Stimulated activated memory B cell treated with anti-CD40 and anti-IgM and Interleukin-4, amounts not matched to agents 10 μg/mL and 1 μg/mL and 100 μg/mL, for 72 hours (primary cell): ENCODE measurements at places on chromosomes 3 and 15.

- H3K27me3 ChIP-seq, result no peaks in the 10 kb centered on the region
- peaks cover 55% of the 10 kb centered on the region for H3K4me1 ChIP-seq
- H3K27ac ChIP-seq, result peak overlapping the region; percentile 78
- no peaks in the 10 kb centered on the region for H3K36me3 ChIP-seq
- ATAC-seq, result no peak
Measured at GRCh38 chr15:31470756-31471155, 144.1 kb downstream of the KLF13 start.

DNA sequence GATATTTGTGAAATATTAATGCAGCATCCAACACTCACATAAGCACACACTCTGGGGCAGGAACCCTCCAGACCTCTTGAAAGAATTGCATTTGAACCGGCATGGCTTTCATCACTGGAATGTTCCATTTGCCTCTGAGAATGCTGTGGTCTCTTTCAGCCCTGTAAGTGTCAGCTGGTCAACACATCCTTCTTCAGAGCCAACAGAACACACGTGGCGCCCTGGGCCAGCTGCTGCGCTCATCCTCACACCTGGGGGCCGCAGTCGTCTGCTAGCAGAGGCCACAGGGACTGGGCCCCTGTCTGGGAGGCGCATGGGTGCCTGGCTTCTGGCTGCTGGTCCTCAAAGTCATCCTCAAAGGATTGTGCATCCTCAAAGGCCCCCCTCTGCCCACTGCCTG lies 71.4 kb upstream of the HERC1 start:
- H3K4me3 ChIP-seq, result no peak overlapping the region
- no peaks in the 10 kb centered on the region for H3K27me3 ChIP-seq
- no peak overlapping the region for H3K27ac ChIP-seq
- H3K36me3 ChIP-seq, result no peaks in the 10 kb centered on the region
- no peak for ATAC-seq

GRCh38 chr3:142366434-142366833 lies 81.4 kb downstream of the XRN1 start:
- H3K27ac ChIP-seq, result no peak overlapping the region
- ATAC-seq, result no peak
- H3K36me3 ChIP-seq, result peaks cover 40% of the 10 kb centered on the region
- no peaks in the 10 kb centered on the region for H3K27me3 ChIP-seq
- no peak overlapping the region for H3K4me3 ChIP-seq
- H3K4me1 ChIP-seq, result peaks cover under 1% of the 10 kb centered on the region

DNA sequence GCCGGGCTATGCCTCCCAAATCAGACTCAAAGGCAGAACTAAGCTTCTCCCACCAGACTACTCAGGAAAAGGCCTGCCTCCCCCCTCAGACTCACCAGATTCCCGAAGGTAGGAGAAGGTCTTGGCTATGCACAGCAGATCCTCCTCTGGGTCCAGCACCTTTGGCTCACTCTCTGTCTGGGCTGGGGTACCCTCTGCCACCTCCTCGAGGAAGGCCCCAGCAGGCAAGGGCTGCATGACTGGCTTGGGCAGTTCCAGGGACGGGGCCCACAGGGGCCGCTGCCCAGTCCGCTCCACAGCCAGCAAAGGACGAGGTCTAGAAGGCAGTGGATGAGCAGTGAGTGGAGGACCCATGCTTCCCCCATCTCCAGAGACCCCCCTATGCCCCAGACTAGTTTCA lies 3.3 kb downstream of the CISH start:
- H3K36me3 ChIP-seq, result peaks cover 77% of the 10 kb centered on the region
- peaks cover 73% of the 10 kb centered on the region for H3K4me1 ChIP-seq
- H3K27me3 ChIP-seq, result no peaks in the 10 kb centered on the region
- peak overlapping the region; percentile 79 for H3K4me3 ChIP-seq

DNA sequence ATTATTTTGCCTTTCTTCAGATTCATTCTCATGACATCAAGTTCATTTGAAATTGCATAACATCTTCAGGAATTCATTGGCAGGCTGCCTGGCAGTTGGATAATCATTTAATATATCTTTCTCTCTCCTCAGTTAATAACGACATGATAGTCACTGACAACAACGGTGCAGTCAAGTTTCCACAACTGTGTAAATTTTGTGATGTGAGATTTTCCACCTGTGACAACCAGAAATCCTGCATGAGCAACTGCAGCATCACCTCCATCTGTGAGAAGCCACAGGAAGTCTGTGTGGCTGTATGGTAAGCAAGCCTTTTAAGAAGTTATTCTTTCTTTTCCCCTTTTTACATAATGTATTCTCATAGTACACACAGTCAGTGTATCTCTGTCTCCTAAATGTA lies 38.2 kb downstream of the TGFBR2 start:
- ATAC-seq, result peak; percentile 77
- H3K27me3 ChIP-seq, result no peaks in the 10 kb centered on the region
- peak overlapping the region; percentile 50 for H3K4me3 ChIP-seq
- H3K4me1 ChIP-seq, result peaks cover 87% of the 10 kb centered on the region
- H3K27ac ChIP-seq, result peak overlapping the region; percentile 90

- H3K27ac ChIP-seq, result peak overlapping the region; percentile 54
- H3K4me1 ChIP-seq, result no peaks in the 10 kb centered on the region
- no peak for ATAC-seq
- H3K36me3 ChIP-seq, result peaks cover 31% of the 10 kb centered on the region
- H3K27me3 ChIP-seq, result no peaks in the 10 kb centered on the region
- H3K4me3 ChIP-seq, result no peak overlapping the region
Measured at GRCh38 chr3:57659004-57659673, 33.7 kb downstream of the DENND6A start.

DNA sequence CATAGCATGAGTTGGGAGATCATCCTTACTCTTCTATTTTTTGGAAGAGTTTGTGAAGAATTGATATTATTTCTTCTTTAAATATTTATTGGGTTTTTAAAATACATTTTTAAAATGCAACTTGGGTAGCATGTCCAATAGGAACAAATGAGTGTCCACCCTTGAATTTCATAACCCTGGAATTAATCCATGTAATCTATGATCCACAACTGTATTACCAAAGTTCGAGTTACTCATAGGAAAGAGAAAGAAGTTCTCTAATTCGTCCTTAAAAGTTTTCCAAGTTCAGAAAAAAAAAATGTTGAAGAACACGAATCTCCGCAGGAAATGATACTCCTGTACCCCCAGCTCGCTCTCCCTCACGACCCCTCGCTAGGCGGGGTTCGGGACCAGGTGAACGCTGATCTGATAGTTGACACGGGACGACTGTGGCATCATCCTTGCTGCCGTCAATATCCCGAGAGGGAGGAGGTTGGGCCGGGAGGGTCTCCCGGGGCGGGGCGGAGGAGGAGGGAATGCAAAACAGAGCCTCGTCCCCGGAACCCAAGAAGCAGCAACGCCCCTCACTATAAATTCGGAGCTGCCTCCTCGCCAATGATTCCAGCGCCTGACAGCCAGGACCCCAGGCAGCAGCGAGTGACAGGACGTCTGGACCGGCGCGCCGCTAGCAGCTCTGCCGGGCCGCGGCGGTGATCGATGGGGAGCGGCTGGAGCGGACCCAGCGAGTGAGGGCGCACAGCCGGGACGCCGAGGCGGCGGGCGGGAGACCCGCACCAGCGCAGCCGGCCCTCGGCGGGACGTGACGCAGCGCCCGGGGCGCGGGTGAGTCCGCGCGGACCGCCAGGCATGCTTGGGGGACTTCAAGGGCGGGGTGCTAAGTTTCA lies at the start of gene AGTR1:
Gene AGTR1 (plus strand): TSS at position 598 of the 884 bp plus-strand sequence. CDS start 43,133 bp downstream, outside the sequence.
- H3K4me1 ChIP-seq, result no peaks in the 10 kb centered on the region
- H3K4me3 ChIP-seq, result no peak within 1 kb of the TSS
- H3K27ac ChIP-seq, result no peak within 1 kb of the TSS
- H3K27me3 ChIP-seq, result peaks cover 21% of the 10 kb centered on the region
- ATAC-seq, result no peak

DNA sequence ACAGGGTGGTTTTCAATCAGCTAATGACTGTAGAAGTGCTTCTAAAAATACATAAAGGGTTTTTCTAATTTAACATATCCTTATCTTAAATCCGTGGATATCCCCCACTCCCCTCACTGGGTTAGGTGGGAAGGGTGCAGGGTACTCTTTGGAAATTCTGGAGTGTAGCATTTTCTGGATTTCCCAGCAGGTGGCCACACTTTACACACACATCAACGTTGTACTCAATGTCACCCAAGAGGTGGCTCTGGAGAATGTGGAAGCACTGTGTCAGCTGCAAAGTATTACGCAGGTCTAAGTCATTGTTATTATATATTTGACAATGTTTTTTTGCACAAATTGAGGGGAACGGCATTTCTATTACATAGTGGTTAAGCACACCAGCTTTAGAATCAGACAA lies 168.8 kb downstream of the CHDH start:
- no peak for ATAC-seq
- H3K27ac ChIP-seq, result no peak overlapping the region
- H3K4me1 ChIP-seq, result no peaks in the 10 kb centered on the region

DNA sequence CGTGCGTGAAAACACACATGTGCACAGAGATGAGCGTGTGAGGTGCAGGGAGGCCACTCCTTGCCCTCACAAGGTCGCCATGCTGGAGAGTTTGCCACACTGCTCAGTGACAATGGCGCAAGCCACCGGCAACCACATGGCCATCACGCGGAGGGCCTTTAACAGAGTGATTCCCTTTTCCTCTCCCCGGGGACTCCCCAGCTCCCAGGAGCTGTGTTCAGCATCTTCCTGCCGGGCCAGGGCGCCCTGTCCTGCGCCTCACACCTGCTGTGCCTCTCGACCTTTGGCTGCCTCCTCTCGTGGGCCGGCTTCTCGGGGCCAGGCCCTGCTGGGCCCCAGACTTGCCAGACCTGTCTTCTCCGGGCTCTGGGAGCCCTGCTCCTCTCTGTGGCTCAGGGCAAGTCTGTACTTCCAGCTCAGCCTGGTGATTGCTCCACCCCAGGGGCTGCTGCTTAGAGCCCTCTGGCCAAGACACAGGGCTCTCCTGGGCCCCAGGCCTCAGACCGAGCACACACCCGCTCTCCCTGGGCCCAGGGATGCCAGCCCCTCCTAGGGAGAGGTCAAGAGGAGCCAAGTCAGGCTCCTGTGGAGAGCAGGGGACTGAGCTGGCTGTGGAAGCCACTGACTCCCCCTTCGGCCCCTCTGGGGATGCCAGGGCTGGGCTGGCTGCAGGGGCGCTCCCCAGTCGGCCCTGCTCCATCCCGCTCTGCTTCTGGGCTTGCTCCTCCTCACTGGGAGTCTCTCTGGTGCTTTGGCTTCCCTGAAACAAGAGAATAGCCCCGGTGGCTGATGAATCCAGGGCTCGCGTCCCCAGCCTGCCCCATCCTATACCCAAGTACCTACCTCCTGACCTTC lies 5.6 kb downstream of the CCDC9B start:
- peak overlapping the region; percentile 15 for H3K4me3 ChIP-seq
- no peaks in the 10 kb centered on the region for H3K27me3 ChIP-seq
- ATAC-seq, result no peak
- H3K36me3 ChIP-seq, result no peaks in the 10 kb centered on the region
- H3K27ac ChIP-seq, result peak overlapping the region; percentile 23

DNA sequence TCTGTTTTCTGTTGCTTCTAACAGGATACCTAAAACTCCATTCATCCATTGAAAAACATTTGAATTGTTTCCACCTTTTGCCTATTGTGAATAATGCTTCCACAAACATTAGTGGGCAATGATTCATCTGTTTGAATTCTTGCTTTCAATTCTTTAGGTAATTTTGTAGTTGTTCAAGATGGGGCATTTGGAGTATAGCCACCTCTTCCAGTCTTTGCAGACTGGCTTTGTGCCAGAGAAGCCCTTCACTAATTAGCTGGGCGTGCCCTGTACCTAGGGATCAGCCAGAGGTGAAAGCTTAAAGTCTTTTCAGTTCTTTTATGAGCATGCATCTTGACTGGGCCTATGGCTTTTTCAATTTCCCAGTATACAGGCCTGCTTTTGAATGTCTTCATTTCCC lies 10.9 kb downstream of the RTP1 start:
- H3K4me1 ChIP-seq, result no peaks in the 10 kb centered on the region
- H3K27me3 ChIP-seq, result peaks cover 58% of the 10 kb centered on the region
- no peak for ATAC-seq
- no peak overlapping the region for H3K27ac ChIP-seq
- H3K36me3 ChIP-seq, result peaks cover 8% of the 10 kb centered on the region

- ATAC-seq, result no peak
- no peak overlapping the region for H3K4me3 ChIP-seq
- H3K27ac ChIP-seq, result no peak overlapping the region
- H3K27me3 ChIP-seq, result no peaks in the 10 kb centered on the region
- peaks cover 67% of the 10 kb centered on the region for H3K36me3 ChIP-seq
Measured at GRCh38 chr3:45952456-45952855, 9.2 kb downstream of the CXCR6 start.

- no peak overlapping the region for H3K4me3 ChIP-seq
- no peak overlapping the region for H3K27ac ChIP-seq
- ATAC-seq, result no peak
- H3K36me3 ChIP-seq, result no peaks in the 10 kb centered on the region
- peaks cover 29% of the 10 kb centered on the region for H3K4me1 ChIP-seq
Measured at GRCh38 chr3:53156368-53156834, 4.6 kb upstream of the PRKCD start.

DNA sequence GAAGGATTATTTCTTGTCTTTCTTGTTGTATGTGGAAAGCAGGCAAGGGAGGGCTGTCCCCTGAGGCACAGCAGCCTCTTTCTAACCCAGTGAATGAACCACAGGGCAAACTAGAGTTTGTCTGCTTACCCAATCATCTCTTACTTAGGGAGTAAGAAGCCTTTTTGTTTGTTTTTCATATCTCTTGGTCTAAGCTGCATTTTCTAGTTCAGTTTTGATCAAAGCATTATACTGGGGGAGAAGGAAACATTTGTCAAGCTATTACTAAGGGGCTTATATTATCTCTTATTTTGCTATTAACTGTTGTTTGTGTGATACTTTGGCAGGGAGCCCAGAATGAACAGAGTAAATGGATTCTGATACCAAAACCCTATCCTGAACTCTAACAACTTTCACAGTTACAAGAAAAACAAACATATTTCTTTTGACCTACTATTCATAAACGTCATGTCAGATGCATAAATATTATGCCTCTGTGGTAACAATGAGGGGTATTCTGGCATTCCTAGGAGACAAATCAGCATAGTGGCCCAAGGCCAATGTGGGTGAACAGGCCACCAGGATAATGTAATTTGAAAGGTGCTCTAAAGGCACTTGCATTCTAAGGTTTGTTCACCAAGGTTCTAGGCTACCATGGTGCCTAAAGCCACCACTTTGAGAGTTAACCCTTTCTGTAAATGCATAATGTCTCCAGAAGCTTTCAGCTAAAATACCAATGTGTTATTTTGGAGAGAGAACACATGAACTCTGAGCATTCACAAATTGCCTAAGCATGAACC lies 271.6 kb upstream of the ZPLD1 start:
- no peaks in the 10 kb centered on the region for H3K27me3 ChIP-seq
- no peaks in the 10 kb centered on the region for H3K36me3 ChIP-seq
- no peak overlapping the region for H3K4me3 ChIP-seq
- H3K4me1 ChIP-seq, result peaks cover 11% of the 10 kb centered on the region

- H3K4me3 ChIP-seq, result no peak overlapping the region
- no peak overlapping the region for H3K27ac ChIP-seq
- H3K27me3 ChIP-seq, result no peaks in the 10 kb centered on the region
- peaks cover 31% of the 10 kb centered on the region for H3K4me1 ChIP-seq
- H3K36me3 ChIP-seq, result peaks cover 10% of the 10 kb centered on the region
Measured at GRCh38 chr3:9930804-9931418, 2.7 kb upstream of the CRELD1 start.

GRCh38 chr3:42756681-42757213 lies 16.3 kb downstream of the CCDC13 start:
- no peaks in the 10 kb centered on the region for H3K36me3 ChIP-seq
- H3K4me3 ChIP-seq, result no peak overlapping the region
- no peaks in the 10 kb centered on the region for H3K27me3 ChIP-seq
- no peaks in the 10 kb centered on the region for H3K4me1 ChIP-seq
